Activated T-cell treated with anti-CD3 and anti-CD28 coated beads for 1 hour (primary cell): ENCODE measurements at places on chromosomes 7 and 10.

- DNase-seq = no peak
Measured at GRCh38 chr7:128775744-128776474, at the start of gene OPN1SW. OPN1SW (minus strand) TSS chr7:128775794; CDS start chr7:128775781, 13 bp downstream.

DNA sequence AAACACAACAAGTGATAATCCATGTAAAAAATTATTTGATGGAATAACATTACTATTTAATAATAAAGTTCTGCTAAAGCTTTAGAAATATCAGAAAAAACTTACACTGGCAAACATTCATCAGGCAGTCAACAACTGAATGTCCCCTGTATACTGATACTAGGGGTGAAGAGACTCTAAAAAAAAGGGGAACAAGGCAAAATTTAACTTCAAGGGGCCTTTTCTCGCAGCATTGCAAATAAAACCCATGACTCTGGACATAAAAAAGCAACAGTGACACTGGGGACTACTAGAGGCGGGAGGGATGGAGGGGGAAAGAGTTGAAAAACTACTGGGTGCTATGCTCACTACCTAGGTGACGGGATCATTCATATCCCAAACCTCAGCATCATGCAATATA is 5.8 kb upstream of the IFRD1 start:
- no peak for DNase-seq

DNA sequence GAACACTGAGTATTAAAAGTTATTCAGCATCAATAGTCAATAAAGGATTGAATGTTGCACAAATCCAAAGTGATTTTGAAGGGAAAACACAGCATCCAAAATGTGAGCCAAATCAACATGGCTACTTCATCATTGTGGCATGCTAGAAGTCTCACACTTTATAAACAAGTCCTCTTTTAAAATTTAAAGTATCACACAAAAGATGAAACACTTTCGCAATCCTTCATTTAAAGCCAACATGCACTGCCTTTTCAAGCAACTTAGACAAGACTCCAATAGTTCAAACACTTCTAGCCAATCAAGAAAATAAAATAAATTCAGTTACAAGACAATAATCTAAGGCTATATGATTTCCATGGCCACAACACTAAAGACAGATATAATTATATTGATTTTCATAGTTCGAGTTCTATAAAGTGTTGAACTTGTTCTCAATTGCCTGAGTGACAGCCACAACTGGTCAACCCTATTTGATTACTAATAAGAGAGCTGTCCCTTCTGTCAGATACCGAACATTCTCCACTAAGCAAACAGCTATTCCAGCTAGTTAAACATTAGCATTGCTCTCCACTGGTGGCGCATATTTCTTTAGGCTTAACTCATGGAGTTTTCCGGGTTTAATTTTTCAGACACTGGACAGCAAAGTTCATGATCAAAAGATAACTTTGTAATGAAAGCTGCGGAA is 8.3 kb downstream of the EBF3 start:
- no peak for DNase-seq

DNA sequence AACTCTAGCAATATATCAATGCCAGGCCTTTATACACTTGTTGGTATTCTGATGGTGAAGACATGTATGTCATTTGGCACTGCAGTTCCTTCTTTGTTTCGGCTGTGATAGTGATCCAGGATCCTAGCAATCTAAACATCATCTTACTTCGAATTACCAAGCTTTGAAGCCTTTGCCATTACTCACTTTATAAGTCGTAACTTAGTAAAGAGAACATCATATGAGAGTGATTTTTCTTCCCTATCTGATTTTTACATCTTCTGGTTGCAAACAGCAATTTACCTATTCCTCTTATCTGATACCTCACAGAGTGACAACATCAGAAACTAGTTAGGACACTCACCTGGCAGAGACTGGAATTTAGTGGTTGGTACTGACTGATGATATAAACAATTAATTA is 7.6 kb upstream of the BPGM start:
- no peak for DNase-seq

- DNase-seq = no peak
Measured at GRCh38 chr10:110546499-110547110, 20.9 kb upstream of the SMC3 start.

- no peak for DNase-seq
Measured at GRCh38 chr7:4450483-4450882, 231.6 kb upstream of the FOXK1 start.

DNA sequence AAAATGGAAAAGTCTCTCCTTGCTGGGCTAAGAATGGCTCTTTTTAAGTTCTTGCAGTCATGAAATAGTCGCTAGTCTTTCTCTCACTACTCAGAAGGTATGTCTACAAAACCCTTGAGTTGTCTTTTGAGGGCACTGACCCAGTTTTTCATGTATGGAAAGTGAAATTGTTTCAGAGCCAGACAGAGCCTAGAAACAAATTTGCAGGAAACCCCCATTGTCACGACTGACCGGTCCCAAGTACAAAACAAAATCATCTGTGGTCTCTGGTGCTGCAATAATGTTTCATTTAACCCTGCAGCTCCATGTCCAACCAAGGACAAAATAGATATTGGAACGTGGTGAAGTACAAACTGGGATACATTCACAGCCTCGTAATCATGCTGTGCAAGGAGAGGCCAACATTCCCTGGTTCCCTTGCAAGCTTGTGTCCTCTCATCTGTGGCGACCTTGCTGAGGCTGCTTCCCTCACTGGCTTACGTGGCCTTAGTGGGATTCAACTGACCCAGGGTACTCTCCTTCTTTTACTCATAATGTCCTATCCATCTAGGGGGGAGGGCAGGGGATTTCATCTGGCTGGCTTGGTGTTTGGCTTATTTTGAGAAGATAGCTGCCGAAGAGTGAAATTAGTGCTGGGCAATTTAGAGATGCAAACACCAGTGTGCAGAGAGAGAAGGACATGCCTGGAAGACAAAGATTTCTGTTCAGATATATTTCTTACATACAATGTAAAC is 172.5 kb downstream of the IPMK start:
- DNase-seq = no peak

DNA sequence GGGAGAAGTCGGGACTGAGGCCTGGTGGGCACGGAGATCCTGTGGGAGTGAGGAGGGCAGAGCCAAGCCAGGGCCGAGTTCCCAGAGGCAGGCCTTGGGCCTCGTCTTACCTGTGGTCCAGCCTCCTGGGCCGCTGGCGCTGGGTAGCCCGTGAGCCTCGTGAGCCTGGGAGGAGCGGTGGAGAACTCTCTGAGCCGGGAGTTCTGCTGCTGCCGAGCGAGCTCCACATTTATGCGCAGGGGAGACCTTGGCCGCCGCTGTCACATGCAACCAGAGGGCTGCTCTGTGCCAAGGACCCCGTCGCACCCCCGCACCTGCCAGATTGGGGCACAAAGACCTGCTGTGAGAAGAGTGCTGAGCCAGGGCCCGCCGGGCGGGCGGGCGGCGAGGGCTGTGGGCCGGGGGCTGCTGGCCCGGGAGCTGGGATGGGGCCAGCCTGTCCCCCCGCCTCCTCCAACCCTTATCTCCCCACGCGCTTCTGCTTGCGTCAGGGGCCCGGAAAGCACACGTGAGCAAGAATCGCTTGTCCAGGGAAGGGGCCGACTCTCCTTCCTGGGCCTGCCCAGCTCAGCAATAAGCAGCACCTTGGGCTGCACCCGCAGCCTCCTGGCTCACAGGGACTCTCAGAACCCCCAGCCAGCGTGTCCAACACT is 10.2 kb downstream of the VENTX start:
- no peak for DNase-seq

DNA sequence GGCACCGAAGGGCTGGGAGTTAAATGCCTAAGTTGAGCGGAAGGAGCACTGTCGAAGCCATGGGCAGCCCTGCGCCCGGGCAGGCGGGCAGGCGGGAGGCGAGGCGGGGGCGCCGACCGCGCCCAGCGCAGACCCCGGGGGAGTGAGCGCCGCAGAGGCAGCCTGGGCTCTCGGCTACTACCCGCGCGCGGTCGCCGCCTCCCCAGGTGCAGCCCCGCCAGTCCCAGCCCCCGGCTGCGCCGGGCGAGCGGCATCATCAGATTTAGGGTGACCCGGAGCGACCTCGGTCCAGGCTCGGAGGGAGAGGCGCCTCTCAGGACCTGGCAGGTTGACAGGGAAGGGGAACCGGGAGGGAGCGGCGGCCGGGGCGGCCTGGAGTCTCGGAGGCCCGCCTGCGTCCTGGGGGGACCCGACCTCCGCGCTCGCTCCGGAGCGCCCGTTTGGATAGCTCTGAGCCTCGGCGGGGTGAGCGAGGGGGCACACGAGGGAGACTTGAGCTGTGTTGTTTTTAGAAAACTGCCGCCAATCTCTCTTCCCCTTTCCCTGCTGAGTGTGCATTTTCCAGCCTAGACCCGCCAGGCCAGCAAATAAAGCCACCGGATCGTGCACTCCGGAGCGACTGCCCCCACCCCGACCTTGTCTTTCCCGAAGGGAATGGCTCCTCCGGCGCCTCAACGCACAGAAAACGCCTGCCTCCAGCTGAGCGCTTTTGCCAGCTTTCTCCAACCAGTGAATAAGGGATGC is 2.3 kb upstream of the NRP1 start:
- no peak for DNase-seq

GRCh38 chr7:107505997-107506673 is 36.3 kb downstream of the GPR22 start:
- DNase-seq = no peak

DNA sequence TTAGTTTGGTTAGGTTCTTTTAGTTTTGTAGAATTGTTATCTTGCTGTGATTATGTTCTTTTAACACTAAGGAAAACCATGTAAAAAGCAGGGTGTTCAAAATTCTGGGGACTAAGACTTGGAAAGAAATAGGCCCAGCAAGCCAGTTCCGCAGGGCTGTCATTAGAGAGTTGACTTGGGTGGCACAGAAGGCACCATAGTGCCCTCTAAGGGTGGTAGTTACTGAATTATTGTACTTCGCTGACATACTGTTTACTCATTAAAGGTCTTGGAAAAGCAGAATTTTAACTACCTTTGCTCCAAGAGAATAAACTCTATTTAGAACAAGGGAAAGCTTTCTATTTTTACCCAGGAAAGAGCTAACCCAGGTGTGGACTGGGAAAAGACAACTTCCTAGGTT is 86.5 kb downstream of the OTUD1 start:
- DNase-seq = no peak

GRCh38 chr7:44971188-44971901 is 7.5 kb downstream of the MYO1G start:
- no peak for DNase-seq

DNA sequence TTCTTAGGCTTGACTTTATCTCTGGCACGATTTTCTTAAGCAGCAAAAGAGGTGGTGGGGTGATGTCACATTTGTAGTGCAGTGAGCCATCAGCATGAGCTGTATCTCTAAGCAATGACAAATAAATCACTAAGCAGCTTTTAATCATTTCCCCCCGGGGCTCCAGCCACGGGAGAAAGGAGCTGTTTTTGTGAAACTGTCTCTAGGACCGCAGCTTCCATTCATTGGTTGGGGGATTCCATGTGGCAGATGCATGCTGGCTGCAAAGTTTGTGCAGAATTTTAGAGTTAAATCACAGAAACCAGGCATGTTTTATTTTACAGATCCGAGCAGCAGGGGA is 464 bp downstream of the KIAA1217 start:
- DNase-seq = no peak

DNA sequence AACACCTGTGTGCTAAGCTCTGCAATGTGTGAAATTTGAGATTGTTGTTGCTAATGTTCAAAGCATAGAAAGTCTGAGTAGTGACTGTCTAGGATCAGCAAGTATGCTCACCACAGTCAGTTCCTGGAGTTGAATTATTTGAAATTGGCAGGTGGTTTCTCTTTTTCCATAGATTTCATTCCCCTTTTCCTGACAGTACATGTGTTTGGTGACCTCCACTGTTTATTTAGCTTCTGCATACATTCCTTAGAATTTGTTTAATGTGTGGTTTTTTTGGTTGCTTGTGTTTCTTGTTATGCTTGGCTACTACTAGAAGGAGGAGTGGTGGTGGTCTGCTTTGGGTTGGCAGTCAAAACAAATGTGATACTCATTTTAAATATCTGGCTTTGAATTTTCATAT is 52.3 kb downstream of the FOXP2 start:
- no peak for DNase-seq

GRCh38 chr7:50780436-50780835 is 2.3 kb downstream of the GRB10 start:
- DNase-seq = no peak

DNA sequence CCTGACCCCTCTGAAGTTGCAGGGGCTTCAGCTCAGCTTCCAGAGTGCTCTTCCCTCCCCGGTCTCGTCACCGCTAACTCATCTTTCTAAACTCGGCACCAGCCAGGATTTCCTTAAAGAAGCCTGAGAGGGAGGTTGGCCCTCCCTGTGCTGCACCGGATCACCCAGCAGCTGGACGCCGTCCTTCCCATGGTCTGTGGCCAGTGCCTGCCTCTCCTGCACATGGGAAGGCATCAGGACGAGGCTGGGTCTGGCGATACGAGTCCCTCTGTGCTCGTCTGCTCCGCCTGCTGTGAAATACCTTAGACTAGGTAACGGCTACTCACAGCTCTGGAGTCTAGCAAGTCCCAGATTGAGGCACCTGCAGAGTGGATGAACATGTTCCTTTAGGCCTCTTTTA is 179.1 kb downstream of the ZMYND11 start:
- DNase-seq = no peak

GRCh38 chr7:99325001-99325493 is 651 bp upstream of the ARPC1A start:
- no peak for DNase-seq

GRCh38 chr7:104207348-104207730 is 474 bp downstream of the ORC5 start:
- DNase-seq = no peak

GRCh38 chr10:63910806-63911205 is 389.6 kb downstream of the REEP3 start:
- DNase-seq = no peak

DNA sequence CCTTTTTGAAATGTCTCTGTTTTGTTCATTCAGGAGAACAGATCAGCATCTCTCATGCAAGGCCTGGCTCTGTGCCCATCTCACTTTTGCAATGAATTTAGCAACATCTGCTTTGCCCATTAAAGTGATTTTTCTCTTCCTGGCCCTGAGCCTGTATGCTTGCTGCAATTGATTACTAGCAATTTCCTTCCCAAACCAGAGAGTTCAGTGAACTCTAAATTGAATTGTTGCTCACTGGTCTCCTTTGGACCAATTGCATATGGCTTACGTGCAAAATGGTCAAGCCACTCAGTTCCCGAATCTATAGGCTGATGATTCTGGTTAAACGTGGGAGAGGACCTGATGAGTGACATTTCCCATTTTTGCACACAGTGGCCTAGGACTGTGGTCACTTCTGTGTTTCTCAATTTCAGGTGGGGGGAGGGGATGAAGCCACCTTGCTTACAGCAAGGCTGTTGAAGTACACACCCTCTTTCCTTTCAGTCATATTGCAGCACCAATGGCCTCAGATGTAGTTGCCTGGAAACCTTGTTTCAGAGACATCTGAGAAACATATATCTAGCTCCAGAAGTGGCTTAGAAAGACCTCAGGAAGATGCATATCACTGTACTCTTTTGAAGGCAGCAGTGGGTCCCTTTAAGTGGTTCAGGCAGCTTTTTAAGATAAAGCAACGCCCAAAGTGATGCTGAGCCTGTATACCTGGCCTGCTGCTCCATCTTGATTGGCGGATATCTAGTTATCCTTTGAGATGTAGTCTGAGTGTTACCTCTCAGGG is 201.4 kb downstream of the PTEN start:
- DNase-seq = no peak

GRCh38 chr10:112429147-112429546 is 17.6 kb downstream of the ZDHHC6 start:
- DNase-seq = no peak

GRCh38 chr10:83555264-83555663 is 584.0 kb upstream of the GHITM start:
- no peak for DNase-seq
